ENCODE measurements at places on chromosomes 6 and 20. TPM values are rescaled to one million over a fixed set of nuclear protein-coding genes. Genes with fewer than 3 reads are reported as not detected.

Gene TNF
- 0.27 TPM for total RNA-seq

GRCh38 chr6:46583081-46583480, 69.5 kb downstream of the CYP39A1 start:
- no peak for DNase-seq

GRCh38 chr20:48698507-48699267, 129.1 kb downstream of the PREX1 start:
- DNase-seq = no peak

Gene ULBP2
- total RNA-seq = 0.27 TPM

DNA sequence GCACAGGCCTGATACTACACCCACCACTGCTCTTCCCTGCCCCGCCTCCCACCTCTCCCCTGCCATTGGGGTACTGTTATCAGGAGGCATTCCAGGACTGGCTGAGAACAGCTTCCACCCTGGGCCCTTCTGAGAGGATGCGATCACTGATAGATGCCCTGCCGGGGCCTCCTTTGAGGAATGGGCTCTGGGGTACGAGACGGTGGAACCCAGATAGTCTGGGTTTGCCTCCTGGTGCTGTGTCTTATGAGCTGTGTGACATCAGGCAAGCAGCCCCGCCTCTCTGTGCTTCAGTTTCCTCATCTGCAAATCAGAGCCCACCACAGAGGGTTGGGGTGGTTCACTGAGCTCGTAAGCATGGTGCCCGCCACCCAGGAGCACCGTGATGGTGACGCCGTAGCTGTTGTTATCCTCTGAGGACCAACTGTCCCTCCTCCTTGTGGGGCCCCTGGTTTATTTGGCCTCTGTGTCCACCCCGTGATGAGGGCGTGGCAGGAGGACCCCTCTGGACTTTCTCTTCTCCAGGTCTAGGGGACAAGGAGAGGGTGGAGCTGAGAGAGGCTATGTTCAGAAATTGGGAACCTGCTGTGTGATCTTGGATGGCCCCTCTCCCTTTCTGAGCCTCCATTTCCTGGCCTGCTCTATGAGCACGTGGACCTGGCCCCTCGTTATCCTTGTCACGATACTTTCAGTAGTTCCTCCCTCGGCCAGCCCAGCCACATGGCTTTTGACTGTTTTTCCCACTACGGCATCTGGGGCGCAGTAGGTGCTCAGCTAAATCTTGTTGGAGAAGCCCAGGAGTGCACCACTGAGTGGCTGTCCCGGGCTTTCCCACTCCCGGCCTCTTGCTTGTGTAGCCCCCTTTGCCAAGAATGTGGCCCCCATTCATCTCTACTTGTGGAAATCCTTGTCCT, 18.3 kb downstream of the SRC start:
- DNase-seq = no peak

DNA sequence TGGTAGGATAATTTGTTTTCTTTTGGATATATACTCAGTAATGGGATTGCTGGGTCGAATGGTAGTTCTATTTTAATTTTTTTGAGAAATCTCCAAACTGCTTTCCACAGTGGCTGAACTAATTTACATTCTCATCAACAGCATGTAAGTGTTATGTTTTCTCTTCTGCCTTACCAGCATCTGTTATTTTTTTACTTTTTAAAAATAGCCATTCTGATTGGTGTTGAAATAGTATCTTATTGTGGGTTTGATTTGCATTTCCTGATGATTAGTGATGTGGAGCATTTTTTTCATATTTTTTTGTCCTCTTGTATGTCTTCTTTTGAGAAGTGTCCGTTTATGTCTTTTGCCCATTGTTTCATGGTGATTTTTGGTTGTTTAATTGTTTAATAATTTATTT, 11.9 kb downstream of the HINT3 start:
- DNase-seq = no peak

GRCh38 chr6:15480525-15480924, 182.3 kb downstream of the DTNBP1 start:
- DNase-seq = no peak

Gene OR2J3
- not detected for total RNA-seq

- DNase-seq = no peak
Observed at GRCh38 chr6:113718588-113718987, 138.6 kb upstream of the MARCKS start.

GRCh38 chr6:167120583-167120903, 2.4 kb upstream of the CCR6 start:
- DNase-seq = no peak

- DNase-seq = no peak
Observed at GRCh38 chr6:169194737-169195136, 58.9 kb downstream of the THBS2 start.

DNA sequence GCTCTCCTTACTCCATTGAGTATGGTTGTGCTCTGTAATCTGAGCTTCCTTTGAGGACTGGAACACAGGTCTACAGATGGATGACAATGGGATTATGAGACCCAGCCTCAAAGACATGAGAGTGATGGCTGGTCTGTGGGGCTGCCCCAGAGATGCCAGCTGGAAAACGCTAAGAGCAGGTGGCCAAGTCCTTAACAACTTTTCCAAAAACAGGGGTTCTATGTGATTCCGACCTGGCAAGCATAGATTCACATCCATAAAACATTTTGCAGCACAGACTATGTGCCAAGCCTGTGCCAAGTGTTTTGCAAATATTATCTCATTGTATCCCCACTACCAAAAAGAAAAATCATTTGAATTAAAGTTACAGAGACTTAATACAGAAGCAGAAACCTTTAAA, 270.4 kb downstream of the PTPRT start:
- DNase-seq = no peak

- DNase-seq = no peak
Observed at GRCh38 chr6:157188213-157188612, 135.1 kb downstream of the TMEM242 start.

- DNase-seq = no peak
Observed at GRCh38 chr6:157047951-157048350, 270.8 kb downstream of the ARID1B start.

- DNase-seq = no peak
Observed at GRCh38 chr6:34583461-34583860, 27.3 kb upstream of the SPDEF start.

DNA sequence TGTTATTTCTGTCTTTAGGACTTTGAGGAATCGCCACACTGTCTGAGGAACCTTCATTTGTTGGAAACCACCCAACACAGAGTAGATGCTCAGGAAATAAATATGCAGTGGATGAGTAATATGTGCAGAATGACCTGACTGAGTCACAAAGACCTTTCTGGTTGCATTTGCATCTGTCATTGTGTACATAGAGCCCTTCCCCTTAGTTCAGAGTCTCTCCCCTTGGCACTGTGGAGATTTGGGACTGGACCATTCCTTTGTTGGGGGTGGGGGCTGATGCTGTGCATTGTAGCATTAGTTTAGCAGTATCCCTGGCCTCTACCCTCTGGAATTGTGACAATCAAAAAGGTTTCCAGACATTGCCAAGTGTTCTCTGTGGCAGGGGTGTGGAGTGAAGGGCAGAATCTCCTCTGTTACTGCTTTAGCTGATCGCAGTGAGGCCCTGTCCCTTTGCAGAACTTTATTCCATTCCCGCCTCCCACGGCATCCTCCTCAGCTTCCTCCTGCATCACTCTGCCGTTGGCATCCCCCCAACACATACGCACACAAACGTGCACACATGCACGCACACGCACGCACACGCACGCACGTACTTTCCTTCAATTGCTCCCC, 64.5 kb downstream of the EYA2 start:
- no peak for DNase-seq

DNA sequence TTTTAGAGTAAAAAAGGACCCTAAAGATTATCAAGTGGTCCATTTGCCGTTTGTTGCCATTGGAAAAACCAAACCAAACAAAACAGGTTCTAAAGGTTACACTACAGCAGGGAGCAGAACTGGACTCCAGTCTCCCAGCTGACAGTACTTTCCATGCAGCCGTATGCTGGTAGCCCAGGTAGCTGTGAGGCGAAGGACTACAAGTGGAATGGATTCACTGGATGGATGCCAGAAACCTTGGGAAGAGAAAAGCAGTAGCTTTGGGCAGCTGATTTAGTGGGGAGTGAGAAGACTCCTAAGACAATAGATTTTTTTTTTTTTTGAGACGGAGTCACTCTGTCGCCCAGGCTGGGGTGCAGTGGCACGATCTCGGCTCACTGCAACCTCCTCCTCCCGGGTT, 88.3 kb downstream of the SASH1 start:
- no peak for DNase-seq

Gene TGM3
- total RNA-seq = not detected

Data from hematopoietic multipotent progenitor cell (in vitro differentiated cells).